ENCODE measurements at places on chromosomes 6 and 20.

- no peak for DNase-seq
Measured at GRCh38 chr6:125031385-125031784, 69.1 kb downstream of the RNF217 start.

DNA sequence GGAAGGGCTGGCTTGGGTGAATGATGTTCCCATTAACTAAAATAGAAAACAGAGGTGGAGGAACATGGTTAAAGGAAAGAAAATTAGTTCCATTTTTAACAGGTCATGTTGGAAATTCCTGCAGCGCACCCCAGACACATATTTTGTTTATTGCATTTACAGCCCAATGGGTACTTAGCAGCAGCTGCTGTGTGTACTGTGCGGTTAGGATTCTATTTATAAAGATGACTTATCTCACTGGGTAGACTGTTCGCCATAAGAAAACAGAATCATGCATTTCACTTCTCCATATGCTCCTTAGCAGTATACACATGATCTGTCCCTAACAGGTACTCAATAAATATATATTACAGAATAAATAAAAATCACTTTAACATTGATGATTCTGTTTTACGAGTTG lies 135.8 kb downstream of the SLC35F1 start:
- no peak for DNase-seq

DNA sequence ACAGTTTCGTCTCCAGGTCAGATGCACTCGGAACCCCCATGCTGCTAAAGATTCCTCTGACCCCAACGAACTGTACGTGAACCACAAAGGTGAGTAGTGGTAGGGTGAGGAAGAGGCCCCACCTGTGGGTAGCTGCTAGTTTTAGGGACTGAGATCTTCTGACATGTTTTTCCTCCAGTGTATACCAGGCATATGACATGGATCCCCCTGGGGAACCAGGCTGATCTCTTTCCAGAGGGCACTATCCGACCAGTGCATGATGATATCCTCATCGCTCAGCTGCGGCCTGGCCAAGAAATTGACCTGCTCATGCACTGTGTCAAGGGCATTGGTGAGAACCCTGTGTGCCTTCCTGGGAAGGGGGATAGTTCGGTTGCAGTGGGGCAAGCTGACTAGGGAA lies 3.2 kb downstream of the POLR1C start:
- no peak for DNase-seq

GRCh38 chr20:51759769-51760510 lies 8.2 kb downstream of the ATP9A start:
- no peak for DNase-seq

GRCh38 chr20:14493408-14493807 lies 156.0 kb upstream of the FLRT3 start:
- no peak for DNase-seq

GRCh38 chr6:4374216-4374615 lies 238.8 kb upstream of the ECI2 start:
- DNase-seq: no peak

- no peak for DNase-seq
Measured at GRCh38 chr6:91045161-91045560, 458.3 kb upstream of the MAP3K7 start.

DNA sequence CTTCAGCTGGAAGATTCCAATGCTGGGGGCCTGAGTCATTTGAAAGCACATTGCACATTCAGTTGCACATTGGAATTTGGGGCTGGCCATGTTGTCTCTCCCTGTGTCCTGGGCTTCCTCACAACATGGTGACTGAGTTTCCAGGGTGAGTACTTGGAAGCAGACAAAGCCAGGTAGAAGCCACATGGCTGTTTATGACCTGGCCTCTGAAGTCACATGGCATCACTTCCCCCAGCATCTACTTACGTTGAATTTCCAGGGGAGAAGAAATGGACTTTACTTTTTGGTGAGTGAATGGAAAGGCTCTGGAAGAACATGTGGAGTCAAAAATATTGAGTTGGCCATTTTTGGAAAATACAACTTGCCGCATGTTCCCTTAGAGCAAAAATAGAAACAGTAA lies 155.5 kb downstream of the LINC00237 start:
- DNase-seq: no peak

DNA sequence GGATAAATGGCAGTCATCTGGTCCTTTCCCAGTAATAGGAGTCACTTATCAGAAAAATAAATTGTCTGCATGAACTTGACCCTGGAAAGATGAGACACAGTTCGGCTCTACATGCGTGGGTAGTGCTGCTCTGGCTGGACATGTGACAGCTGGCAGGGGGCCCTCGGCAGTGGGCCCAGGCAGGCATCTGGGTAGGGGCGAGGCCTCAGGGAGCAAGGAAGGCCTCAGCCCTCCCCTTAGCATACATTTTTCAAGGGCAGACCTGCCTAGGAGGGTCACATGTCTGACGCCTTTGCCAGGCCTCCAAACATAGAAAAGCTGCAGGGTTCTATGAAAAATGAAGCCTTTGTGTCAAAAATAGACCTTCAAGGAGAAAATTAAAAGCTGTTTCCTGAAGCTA lies 12.8 kb upstream of the ILRUN start:
- DNase-seq: no peak

DNA sequence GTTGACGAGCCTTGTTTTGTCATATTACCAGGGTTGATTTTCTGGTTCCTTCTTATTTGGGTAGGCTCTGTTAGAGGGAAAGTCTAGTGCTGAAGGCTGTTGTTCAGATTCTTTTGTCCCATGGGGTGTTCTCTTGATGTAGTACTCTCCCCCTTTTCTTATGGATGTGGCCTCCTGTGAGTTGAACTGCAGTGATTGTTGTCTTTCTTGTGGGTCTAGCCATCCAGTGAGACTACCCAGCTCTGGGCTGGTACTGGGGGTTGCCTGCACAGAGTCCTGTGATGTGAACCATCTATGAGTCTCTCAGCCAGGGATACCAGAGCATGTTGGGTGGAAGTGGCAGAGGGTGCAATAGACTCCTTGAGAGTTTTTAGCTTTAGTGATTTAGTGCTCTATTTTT lies 680.6 kb downstream of the RFPL4B start:
- no peak for DNase-seq

- DNase-seq: no peak
Measured at GRCh38 chr6:22025468-22026163, 271.2 kb downstream of the PRL start.

DNA sequence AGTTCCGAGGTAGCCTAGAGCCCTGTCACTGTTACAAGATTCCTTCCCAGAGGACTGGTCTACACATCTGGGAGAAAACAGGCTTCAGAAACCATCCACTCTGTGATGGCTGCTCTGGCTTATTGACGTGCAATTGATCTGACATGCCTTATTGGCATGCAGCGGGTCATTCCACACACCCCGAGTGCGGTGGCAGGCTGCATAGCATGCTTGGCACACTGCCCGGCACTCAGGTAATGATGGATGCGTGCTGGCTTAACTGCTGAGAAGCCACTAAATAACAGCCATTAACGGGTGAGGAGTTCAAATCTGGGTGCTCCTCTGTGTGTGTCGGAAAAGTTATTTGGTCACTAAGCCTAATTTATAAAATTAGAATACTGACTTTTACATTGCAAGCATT lies 67.9 kb upstream of the CDH4 start:
- DNase-seq: no peak

DNA sequence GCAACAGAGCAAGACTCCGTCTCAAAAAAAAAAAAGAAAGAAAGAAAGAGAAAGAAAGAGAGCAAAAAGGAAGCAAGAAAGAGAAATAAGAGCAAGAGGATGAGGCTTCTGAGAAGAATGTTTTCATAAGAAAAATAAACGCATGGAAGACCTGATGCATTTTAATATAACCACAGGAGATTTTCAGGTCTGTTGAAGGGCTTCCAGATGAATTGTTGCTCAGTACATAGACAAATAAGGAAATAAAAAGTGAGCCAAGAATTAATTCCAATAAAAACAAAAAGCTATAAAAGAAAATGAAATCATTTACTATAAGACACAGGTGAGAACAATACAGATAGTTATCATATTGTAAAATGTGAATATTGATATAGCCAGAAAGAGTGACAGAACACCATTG lies 43.5 kb downstream of the PERP start:
- DNase-seq: no peak
